ENCODE measurements at places on chromosomes 3 and 15. TPM values are rescaled to one million over a fixed set of nuclear protein-coding genes. Genes with fewer than 3 reads are reported as not detected.

- H3K4me3 ChIP-seq: no peak overlapping the region
- no peak for DNase-seq
- H3K4me1 ChIP-seq: no peaks in the 10 kb centered on the region
- H3K27ac ChIP-seq: no peak overlapping the region
- H3K27me3 ChIP-seq: peaks cover 12% of the 10 kb centered on the region
These were observed 19.6 kb downstream of the PLA2G4E start for GRCh38 chr15:42001236-42001635.

GRCh38 chr3:107938143-107938542, 152.7 kb downstream of the CD47 start:
- no peaks in the 10 kb centered on the region for H3K27me3 ChIP-seq
- no peak overlapping the region for H3K27ac ChIP-seq
- H3K36me3 ChIP-seq: no peaks in the 10 kb centered on the region

- no peak overlapping the region for H3K27ac ChIP-seq
- no peak overlapping the region for H3K4me3 ChIP-seq
- H3K4me1 ChIP-seq: no peaks in the 10 kb centered on the region
- H3K27me3 ChIP-seq: peaks cover under 1% of the 10 kb centered on the region
These were observed 33.7 kb upstream of the IGF1R start for GRCh38 chr15:98614681-98615080.

- no peak overlapping the region for H3K4me3 ChIP-seq
- no peak for DNase-seq
- no peaks in the 10 kb centered on the region for H3K36me3 ChIP-seq
- no peak overlapping the region for H3K27ac ChIP-seq
- no peaks in the 10 kb centered on the region for H3K4me1 ChIP-seq
- H3K27me3 ChIP-seq: no peaks in the 10 kb centered on the region
These were observed 280.3 kb downstream of the ZPLD1 start for GRCh38 chr3:102715030-102715697.

DNA sequence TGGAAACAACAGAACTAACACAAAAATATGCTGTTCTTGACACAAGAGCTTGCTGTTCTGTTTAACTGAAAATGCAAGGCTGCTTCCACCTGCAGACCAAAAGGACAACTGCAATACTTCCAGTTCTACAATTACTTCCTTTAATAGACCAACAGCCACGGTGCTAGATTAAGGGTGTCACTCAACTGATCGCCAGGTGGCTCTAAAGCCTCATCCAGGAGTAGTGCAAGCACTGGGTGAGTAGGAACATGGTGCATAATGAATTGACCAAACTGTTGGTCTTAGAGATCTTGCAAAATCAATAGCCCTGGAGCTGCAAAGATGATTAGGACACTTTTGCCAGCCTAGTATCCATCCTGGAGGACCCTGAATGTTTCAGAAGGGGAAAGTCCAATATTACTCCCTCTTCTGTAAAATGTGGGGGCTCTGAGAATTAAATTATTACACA, 3.6 kb upstream of the CLDN16 start:
- H3K4me3 ChIP-seq: no peak overlapping the region
- H3K27ac ChIP-seq: no peak overlapping the region
- no peaks in the 10 kb centered on the region for H3K36me3 ChIP-seq
- peak; percentile 84 for DNase-seq
- H3K4me1 ChIP-seq: no peaks in the 10 kb centered on the region
- H3K27me3 ChIP-seq: no peaks in the 10 kb centered on the region

DNA sequence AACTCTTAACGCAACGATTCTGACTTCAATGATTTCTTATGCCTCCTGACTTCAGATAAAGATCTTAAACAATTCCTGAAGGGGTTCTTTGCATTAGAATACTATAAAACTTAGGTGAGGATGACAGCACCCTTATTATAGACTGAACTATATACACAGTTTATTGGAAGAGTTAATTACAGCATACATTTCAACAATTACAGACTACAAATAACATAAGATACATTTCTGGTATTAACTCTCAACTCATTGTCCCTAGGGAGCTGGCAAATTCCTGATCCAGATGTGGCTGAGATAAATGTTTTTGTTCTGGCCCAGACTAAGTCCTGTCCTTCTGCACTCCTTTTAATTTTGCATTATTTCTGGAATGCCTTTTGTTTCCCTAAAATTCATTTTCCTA, 155.5 kb upstream of the TMC3 start:
- no peak overlapping the region for H3K27ac ChIP-seq
- H3K27me3 ChIP-seq: no peaks in the 10 kb centered on the region
- no peak for DNase-seq
- H3K36me3 ChIP-seq: no peaks in the 10 kb centered on the region
- H3K4me1 ChIP-seq: peaks cover 7% of the 10 kb centered on the region

DNA sequence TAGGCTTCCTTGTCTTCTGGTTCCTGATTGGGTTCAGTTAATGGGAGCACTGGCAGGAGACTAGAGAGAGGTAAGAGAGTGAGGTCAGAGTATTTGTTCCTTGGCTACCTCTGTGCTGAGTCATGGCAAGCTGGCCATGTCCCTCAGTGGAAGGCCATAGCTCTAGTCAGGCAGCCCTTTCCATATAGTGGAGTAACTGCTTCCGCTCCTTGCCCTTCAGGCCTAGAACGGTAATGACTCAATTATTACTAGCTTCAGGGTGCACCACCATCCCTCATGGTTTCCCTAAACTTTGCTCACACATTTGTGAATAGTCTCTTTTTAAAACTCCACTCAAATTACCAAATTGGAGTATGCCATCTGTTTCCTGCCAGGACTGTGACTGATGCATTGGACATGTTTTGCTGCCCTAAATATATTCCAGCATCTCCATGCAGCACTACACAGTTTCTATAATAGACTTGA, 10.5 kb upstream of the ANO10 start:
- no peak for DNase-seq
- H3K4me3 ChIP-seq: no peak overlapping the region
- no peaks in the 10 kb centered on the region for H3K27me3 ChIP-seq
- no peaks in the 10 kb centered on the region for H3K36me3 ChIP-seq
- H3K27ac ChIP-seq: no peak overlapping the region

DNA sequence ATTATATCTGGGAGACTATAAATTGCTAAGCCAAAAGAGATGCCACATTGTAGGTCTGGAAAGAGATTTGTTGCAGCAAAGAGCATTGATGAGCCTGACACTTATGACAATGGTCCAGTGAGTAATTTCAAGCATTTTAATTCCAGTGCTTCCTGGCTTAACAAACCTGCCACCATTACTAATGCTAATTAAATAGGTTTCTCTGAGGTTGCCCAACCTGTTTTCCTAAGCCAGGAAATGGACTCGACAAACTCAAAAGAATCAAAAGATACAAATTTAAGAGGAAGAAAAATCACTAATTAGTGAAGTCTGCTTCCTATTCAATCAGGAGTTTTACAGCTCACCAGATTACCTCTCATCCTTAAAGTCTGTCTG, 36.7 kb upstream of the CTDSPL start:
- H3K36me3 ChIP-seq: no peaks in the 10 kb centered on the region
- no peaks in the 10 kb centered on the region for H3K27me3 ChIP-seq
- H3K4me1 ChIP-seq: no peaks in the 10 kb centered on the region
- no peak for DNase-seq
- H3K4me3 ChIP-seq: no peak overlapping the region
- no peak overlapping the region for H3K27ac ChIP-seq

The RYR3 gene
- total RNA-seq: 24.6 TPM

Data from stomach (tissue), 19 donors.